ENCODE measurements at places on chromosomes 5 and 9. TPM values are rescaled to one million over a fixed set of nuclear protein-coding genes. Genes with fewer than 3 reads are reported as not detected.

DNA sequence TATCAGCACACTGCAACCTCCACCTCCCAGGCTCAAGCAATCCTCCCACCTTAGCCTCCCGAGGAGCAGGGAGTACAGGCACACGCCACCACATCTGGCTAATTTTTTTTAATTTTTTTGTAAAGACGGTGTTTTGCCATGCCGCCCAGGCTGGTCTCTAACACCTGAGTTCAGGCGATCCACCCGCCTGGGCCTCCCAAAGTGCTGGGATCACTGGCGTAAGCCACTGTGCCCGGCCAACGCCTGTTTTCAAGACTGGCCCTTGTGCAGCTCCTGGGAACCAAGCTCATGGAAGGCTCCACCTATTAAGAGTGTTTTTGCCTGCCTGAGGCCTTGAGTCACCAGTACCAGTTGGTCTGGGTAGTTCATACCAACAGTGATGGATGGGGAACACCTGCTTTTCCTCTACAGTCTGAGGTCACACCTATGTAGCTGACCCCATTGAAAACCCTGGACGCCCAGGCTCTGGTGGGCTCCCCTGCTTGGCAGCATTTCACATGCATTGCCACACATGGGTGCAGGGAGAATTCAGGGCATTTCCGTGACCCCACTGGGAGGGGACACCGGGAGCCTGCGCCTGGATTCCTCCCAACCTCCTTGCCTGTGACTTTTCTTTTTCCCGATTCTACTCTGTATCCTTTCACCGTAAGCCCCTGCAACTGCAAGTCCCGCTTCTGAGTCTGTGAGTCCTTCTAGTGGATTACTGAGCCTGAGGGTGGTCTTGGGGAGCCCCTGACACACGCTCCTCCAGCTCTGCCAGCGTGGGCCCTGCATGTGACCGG, 63.5 kb downstream of the ZNF354C start:
- H3K27me3 ChIP-seq = no peaks in the 10 kb centered on the region
- H3K4me1 ChIP-seq = no peaks in the 10 kb centered on the region
- H3K36me3 ChIP-seq = peaks cover 34% of the 10 kb centered on the region
- no peak for DNase-seq
- H3K4me3 ChIP-seq = no peak overlapping the region

DNA sequence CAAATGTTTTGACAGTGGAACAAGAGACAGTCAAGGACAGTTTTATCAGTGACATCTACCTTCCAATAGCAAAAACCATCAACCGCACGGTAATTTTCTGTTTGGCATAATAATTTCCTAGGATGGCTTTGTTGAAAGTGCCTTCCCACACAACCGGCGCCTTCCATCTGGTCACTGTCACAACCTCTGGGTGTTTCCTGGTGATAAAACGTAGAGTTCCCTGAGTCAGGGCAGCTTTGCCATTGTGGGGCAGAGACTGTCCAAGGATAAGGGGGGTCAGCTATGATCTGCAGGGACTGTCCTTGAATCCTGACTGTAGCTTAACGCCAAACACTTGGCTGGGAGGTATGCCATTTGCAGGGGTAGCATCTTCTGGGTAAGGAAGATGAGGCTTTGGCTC, 47.6 kb downstream of the GGTA1 start:
- no peak overlapping the region for H3K4me3 ChIP-seq
- no peaks in the 10 kb centered on the region for H3K27me3 ChIP-seq
- H3K36me3 ChIP-seq = no peaks in the 10 kb centered on the region

GRCh38 chr5:143938230-143938629, 126.3 kb downstream of the HMHB1 start:
- no peak overlapping the region for H3K27ac ChIP-seq
- no peaks in the 10 kb centered on the region for H3K4me1 ChIP-seq
- no peak for DNase-seq
- H3K36me3 ChIP-seq = no peaks in the 10 kb centered on the region
- no peaks in the 10 kb centered on the region for H3K27me3 ChIP-seq

DNA sequence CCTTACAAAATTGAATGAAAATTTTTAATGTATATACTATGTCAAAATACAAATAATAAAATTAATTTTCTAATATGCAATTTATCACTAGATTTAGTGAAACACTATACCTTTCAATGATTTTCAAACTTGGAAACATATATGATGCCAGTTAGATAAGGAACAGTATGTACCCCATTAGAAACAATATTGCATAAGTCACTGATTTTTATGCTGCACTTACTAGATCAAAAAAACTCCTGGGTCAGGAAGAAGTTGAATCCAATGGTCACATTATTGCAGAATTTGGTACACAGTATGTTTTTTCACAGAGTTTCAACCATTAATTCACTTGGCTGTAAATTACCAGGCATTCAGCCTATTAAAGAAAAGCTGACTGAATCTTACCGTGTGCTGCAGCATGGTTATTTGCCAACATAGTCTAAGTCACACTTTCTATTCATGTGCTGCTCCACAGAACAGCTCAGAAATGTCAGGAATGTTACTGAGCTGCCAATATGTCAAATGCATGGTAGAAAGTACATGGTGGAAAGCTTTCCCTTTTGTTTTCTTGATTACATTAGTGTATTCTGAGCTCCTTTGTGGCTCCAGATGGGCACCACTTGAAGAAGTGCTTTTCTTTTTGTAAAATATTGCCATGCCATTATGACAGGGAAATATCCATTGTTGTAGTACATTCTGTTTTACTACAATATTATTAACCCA, 9.9 kb upstream of the PRR16 start:
- H3K36me3 ChIP-seq = no peaks in the 10 kb centered on the region
- H3K27ac ChIP-seq = no peak overlapping the region
- H3K4me3 ChIP-seq = no peak overlapping the region
- no peak for DNase-seq
- H3K4me1 ChIP-seq = peaks cover 4% of the 10 kb centered on the region
- peaks cover 4% of the 10 kb centered on the region for H3K27me3 ChIP-seq

GKAP1 gene
- 8.2 TPM for polyA plus RNA-seq
